ENCODE measurements at places on chromosomes 16 and 17.

DNA sequence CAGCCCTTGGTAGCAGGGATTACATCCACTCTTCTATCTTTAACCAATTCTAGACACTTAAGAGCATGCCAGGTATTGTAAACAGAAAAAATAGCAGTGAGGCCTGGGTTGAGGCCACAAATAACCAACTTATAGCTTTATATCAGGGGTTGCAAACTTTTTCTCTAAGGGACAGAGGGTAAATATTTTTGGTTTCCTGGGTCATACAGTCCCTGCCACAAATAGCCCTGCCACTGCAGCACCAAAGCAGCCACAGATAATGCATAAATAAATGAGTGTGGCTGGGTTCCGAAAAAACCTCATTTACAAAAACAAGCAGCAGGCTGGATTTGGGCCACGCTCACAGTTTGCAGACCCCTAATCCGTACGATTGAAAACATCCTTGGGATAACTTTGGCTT, 46.7 kb downstream of the STAT3 start:
- no peak for DNase-seq

DNA sequence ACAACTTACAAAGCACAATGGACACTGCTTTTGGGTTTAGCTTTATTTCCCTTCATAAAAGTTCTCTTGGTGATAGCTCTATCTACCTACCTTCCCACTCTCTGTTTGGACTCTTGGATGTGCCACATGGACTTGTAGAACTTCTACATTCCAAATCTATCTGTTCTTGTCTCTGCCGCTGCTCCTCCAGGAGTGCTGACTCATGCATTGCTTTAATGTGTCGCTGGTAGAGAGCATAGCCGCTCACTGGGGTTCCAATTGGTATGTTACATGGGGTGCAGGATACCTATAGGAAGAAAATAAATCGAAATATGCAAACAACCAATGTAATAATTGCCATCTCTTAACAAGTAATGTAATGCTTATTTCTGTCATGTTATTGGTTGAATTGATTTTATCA, 92.1 kb downstream of the TTC19 start:
- DNase-seq: no peak

- no peak for DNase-seq
These were observed 131.5 kb downstream of the SHISA9 start for GRCh38 chr16:13032911-13033310.

- no peak for DNase-seq
These were observed 1.0 kb downstream of the NHERF1 start for GRCh38 chr17:74749279-74750038.

DNA sequence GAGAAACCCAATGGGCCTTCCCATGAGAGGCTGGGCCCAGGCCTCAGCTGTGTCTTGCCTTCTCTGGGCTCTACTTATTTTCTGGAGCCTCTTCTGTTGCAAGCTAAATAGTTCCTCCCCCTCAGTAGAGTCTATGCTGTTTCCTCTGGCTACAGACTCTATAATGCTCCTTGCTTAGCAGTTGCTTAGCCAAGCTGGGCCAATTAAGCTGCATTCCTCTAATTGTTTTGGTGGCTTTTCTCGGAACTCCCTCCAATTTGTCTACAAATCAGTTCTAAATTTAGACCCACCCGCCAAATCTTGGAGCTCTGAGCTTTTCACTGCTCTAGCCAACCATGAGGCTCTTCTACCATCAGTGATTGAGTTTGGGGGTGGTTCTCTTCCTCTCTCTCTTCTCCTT, 302.7 kb upstream of the ASIC2 start:
- no peak for DNase-seq

DNA sequence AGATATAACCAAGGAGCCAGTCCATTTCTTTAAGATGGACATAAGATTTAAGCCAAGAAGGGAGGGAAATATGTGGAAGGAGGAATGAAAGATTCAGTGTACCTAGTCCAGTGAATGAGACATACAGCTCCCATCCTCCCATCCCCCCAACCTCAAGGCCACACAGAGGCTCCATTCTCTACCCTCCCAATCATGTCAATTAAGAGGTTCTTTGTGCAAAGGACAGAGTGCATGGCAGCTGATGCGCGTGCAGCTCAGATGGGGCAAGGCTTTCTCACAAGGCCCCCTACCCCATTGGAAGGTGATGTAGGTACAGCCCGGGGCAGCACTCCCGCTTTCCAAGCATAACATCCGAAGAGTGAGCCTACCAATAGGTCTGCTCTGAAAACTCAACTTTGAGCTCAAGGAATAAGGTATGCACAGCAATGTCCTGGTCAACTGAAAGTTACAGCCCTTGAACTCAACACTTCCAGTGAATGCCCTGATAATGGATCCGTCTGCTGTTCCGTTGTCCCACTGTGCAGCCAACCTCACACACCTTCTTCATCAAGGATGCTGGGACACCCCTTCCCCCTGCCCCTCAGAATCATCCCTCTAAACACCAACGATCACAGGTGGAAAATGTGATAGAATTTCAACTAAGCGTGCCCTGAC, 458.1 kb downstream of the SOX9 start:
- DNase-seq: no peak

DNA sequence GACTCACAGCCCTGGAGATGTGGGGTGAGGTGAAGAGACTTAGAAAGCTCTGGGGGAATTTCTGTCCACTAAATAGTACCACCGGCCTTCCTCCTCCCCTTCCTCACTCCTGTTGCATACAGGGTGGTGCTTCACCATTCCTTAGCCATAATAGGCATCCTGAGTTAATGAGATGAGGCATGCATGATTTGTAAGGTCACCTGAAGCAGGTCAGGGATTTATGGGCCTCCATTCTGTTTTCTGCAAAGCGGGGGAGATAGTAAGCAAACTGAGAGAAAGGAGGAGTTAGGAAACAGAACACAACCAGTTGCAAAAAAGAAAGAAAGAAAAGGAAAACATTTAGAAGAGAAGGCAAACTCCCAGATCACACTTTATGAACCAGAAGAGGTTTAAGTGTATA, 9.3 kb upstream of the MYOCD start:
- no peak for DNase-seq

GRCh38 chr16:9077091-9077809, 14.2 kb upstream of the HAPSTR1 start:
- DNase-seq: no peak

DNA sequence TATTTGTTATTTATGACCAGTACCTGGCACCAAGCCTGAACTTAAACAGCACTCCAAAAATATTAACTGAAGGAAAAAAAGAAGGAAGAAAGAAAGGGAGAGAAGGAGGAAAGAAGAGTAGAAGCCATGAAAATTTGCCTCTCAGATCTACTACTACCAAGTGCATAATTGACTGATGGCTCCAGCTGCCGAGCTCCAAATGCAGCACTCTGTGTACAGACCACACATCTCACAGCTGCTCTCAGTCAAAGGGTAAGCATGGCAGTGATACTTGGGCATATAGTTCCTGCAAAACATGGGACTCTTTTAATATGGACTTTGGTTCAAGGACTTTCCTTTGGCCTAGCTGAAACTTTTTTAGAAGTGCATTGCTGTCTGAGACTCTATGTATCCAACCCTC, 44.0 kb upstream of the NOG start:
- DNase-seq: no peak

- DNase-seq: no peak
These were observed 82.1 kb downstream of the MSI2 start for GRCh38 chr17:57338257-57338914.

DNA sequence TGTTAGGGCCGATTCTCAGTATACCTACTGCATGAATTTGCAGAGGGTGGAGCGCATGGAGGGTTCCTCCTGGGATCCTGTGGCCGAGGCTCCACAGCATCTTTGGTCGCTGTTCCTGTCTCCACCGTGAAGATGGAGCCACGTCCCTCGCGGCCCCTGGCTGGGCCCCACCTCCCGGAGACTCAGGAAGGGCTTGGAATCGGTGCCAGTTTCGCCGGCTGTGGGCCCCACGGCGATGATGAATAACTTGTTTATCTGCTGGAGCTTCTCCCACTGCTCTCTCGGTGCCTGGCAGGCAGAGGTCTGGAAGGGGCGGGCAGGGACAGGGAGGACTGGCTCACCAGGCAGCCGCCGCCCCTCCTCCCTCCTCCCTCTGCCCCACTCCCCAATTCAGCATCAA, 8.1 kb downstream of the SLC5A11 start:
- DNase-seq: no peak

GRCh38 chr17:82242977-82243647, 14.3 kb downstream of the SLC16A3 start:
- DNase-seq: no peak

DNA sequence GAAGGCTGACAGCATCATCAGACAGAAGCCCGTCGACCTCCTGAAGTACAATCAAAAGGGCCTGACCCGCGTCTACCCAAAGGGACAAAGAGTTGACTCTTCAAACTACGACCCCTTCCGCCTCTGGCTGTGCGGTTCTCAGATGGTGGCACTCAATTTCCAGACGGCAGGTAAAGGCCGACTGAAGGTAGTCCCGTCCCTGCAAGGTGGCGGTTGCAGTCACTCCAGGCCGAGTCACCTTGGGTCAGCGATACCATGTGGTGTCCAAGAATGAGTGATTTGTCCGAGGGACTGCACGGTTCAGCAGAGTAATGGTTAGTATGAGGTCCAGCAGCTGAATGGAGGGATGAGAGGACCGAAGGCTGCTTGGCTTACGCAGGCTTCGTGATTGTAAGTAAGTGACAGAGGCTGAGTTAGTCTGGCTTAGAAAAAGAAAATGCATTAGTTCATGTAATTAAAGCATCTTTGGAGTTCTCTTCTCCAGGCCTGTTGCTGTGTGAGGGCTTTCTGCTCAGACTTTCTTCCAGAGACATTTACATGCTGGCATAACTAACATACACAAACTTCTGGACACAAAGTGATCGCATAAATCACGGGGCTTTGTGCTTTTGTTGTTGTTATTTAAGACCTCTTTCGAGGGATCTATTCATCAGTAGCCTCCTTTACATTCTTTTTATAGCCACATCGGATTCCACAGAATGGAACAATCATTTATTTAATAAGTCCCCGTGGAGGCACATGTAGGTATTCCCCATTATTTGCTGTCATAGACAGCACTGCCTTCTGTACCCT, 74.9 kb downstream of the SDR42E1 start:
- DNase-seq: no peak

DNA sequence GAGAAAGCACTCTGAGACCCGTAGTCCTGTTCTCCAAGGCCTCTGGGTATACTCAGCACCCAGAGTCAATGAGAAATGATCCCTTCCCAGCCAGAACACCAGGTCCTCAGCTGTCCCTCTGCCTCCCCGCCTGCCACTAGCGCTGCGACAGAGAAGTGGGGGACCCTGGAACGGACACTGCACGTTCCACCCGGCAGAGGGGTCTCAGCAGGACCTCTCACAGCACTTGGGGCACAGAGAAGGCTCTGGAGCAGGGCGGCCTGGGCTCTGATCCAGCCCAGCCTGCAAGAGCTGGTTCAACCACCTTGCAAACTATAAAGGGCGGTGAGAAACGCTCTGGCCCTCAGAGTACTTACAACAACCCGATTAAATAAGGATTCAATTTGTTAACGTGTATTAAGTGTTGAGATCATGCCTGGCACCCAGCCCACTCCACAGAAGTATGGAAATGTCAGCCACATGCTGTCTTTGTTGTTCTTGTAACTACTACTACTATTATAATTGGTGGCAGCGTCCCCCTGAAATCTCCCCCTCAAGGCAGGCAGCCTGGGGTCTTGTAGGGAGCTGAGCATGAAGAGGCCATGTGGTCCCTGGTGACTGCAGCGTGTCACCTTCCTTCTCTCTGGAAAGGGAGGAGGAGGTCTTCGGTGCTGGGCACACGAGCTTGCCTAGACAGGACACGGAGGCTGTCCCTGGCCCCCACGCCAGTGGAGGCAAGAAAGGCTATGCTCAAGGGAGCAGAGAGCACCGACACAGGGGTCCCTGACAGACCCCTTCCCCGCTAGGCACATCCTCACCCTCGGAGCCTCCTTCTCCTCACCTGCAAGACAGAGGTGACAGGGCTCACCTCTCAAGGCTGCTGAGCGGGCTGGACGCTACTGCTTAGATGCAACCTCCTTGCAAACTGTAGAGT, 2.4 kb downstream of the OSGIN1 start:
- DNase-seq: no peak

All from HuH-7 (cell line).